CD4-positive, alpha-beta T cell treated with Interleukin-10 for 1 hour (primary cell): ENCODE measurements at places on chromosomes 16 and 17.

GRCh38 chr16:55701442-55702319 lies 45.9 kb downstream of the SLC6A2 start:
- DNase-seq, result peak; percentile 30

DNA sequence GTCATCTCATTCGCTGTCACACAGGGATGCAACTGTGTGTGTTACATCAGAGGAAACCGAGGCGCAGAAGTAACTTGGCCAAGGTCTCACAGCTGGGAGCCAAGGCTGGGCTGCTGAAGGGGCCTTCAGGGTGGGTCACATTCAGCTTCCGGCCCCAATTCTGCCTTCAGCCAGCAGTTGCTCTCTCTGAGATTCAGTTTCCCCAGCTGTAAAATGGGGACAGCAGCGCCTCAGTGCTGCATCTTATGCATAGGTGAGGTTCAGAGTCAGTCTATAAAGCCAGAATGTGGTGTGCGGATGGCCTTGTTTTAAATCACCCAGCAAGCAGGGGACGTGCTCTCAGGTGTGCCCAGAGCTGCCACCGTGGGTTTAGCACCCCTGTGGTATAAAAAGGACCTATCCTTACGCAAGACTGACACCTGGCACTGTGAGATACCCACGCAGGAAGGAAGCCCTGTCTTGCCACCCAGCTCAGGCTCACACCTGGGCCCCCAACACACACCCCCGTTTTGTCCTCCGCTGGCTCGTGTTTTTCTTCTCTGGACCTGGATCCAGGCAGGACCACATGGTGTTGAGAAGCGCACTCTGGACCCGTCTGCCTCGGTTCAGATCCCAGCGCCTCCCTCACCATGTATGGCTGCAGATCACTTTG lies 94.6 kb upstream of the GSE1 start:
- DNase-seq, result peak; percentile 6

DNA sequence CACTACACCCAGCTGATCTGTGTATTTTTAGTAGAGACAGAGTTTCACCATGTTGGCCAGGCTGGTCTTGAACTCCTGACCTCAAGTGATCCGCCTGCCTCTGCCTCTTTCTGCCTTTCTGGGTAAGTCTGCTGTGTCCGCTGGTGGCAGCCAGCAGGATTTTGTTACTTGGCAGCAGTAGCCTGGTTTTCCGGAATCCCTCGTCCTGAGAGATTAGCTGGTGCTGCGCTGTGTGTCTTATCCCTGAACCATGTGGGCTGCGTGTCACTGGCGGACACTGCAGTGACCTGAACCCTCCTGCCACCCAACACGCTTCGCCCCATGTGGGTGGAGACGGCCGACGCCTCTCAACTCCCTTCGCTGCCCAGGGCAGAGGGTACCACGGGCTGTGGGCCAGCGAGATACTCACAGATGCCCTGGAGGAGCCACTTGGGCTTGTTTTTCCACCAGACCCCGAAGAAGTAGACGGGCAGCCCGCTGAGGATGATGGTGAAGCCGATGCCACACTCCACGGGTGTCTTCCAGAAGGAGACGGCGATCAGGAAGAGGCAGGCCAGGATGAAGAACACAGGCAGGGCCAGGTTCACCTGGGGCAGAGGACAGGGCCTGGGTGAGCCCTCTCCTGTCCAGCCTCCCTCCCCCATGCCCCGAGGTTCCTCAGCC lies 35.2 kb downstream of the SLC7A5 start:
- no peak for DNase-seq

- DNase-seq, result no peak
These were observed 7.6 kb downstream of the PIK3R6 start for GRCh38 chr17:8859804-8860430.

- DNase-seq, result no peak
These were observed 58.7 kb downstream of the KLHDC4 start for GRCh38 chr16:87707097-87707496.

GRCh38 chr16:30778549-30779244 lies 8.3 kb downstream of the ZNF629 start:
- DNase-seq, result no peak

GRCh38 chr17:82201498-82201910 lies 11.1 kb downstream of the CCDC57 start:
- no peak for DNase-seq

DNA sequence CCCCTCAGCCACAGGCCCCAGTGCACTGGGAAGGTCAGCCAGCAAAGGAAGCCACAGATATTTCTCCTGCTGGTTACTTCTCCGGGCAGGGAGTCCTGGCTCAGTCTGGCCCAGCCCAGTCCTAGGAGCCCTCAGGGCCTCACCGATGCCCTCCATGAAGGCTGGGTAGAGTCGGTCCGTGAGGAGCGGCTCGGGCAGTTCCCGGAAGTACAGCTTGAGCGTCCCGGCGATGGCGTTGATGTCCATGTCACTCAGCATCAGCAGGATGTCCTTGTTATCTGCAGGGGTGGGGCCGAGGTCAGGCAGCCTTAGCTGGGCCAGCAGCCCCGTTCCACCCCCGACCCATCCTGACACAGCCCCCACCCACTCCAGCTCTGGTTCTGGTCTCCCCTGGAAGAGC lies 13.7 kb downstream of the TIMM22 start:
- no peak for DNase-seq

DNA sequence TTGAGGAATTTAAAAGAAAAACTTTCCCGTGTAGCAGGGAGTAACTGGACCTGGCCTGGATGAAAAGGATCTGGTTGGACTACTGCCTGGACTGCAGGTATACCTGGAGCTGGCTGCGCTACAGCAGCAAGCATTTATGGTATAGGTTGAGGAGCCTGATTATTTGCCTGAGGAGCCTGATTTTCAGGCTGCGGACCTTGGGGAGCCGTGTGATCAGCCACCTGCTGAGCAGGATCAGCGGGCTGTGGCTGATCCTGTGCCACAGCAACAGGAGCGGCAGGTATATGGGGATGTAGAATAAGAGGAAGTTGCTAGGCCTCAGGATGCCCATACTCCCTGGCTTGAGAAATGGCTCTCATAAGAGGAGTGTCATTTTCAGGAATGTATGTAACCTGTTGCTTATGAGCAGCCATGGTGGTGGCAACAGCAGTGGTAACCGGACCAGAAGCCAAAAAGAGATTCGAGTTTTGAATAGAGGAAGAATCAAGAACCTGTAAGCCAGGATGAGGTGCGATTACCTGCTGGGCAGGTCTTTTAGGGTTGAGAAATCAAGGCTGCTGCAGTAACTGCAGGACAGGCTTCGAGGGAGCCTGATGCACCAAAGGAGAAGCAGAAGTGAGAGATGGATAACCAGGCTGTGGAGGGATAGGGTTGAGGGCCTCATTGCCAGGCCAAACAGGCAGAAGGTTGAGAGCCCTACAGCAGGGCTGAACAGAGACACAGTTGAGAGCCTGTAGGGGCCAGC lies 60.9 kb upstream of the ARL4D start:
- no peak for DNase-seq

DNA sequence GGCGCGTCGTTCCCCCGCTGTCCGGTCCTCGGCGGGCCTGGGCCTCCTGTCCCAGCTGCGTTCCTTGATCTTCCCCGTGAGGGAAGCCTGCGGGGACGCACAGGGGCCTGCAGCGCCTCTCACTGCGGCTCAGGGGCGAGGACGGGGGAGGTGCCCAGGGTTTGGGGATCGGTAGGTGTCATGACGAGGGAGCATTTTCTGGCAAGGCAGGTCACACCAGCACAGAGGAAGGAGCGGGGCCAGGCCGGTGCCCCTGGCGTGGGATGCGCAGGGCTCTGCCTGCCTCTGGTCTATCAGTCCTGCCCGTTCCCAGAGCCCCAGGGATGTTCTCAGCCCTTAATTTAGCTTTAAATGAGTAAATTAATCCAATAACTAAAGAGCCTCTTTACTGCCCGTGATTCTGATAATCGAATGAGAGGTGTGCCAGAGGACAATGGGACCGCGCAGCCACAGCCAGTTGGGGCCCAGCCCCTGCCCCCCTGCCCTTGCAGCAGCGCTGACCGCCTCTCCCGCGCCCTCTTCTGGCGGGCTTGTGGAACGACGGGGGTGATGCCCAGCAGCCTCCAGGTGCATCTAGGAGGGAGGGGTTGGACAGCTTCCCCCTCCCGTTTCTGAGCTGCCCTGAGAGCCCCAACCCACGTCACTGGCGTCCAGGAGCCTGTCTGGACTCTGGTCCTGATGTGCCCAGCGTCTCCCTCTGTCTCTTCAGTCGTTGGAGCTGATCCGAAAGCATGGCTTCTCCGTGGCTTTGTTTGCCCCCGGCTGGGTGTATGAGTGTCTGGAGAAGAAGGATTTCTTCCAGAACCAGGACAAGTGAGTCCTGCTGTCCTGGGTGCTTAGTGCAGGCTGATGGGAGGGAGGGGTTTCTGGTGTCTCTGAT lies 7.9 kb downstream of the ENGASE start:
- peak; percentile 58 for DNase-seq

DNA sequence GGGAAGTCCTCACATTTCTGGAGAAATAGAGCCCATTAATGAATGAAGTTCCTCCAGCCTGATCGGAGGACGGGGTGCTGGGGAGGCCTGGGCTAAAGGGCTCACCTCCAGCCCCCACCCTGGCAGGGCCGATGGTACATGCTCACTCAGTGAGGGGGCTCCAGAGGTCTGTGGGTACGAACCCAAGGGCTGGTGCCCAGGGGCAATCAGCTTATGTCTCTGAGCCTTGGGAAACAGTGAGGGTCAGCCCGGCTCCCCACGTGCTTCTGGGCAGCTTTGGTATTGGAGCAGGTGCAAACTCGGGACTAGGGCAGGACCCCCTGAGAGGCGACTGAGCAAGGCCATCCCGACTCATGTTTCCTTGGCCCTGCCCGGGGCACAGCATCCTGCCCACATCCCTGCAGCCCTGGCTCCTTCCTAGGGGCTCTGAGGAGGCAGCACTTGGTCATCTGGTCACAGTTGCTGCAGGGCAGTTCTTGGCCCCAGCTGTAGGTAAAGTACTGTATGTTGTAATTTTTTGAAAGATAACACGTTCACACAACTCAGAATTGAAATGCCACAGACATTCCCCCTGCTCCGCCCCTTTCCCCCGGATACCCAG lies 969 bp upstream of the CETP start:
- no peak for DNase-seq

GRCh38 chr16:57473176-57473840 lies 10.8 kb downstream of the POLR2C start:
- no peak for DNase-seq

DNA sequence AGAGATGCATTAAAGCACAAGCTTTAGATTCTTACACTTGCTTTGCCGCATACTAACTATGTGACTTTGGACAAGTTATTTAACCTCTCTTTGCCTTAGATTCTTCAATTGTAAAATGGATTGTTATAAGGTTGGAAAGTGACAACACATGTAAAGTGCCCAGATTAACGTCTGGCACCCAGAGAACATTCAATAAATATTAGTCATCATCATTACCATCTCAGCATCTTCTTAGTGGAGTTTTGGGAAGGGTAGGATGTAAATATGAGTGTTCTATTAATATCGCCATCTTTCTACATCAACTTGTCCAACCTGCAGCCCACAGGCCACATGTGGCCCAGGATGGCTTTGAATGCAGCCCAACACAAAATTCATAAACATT lies 27.4 kb upstream of the FAM20A start:
- DNase-seq, result no peak

GRCh38 chr16:2056681-2057407 lies 9.1 kb downstream of the TSC2 start:
- DNase-seq, result no peak

GRCh38 chr16:25052151-25052511 lies 37.0 kb upstream of the ARHGAP17 start:
- no peak for DNase-seq

GRCh38 chr17:72710202-72710601 lies 382.3 kb downstream of the SLC39A11 start:
- no peak for DNase-seq

- no peak for DNase-seq
These were observed 28.9 kb upstream of the CFAP20 start for GRCh38 chr16:58157951-58158540.

GRCh38 chr16:11431915-11432465 lies 86.7 kb downstream of the RMI2 start:
- DNase-seq, result no peak

GRCh38 chr16:23729503-23730424 lies 16.7 kb upstream of the ERN2 start:
- no peak for DNase-seq

GRCh38 chr16:84892097-84892496 lies 72.3 kb downstream of the CRISPLD2 start:
- DNase-seq, result no peak

DNA sequence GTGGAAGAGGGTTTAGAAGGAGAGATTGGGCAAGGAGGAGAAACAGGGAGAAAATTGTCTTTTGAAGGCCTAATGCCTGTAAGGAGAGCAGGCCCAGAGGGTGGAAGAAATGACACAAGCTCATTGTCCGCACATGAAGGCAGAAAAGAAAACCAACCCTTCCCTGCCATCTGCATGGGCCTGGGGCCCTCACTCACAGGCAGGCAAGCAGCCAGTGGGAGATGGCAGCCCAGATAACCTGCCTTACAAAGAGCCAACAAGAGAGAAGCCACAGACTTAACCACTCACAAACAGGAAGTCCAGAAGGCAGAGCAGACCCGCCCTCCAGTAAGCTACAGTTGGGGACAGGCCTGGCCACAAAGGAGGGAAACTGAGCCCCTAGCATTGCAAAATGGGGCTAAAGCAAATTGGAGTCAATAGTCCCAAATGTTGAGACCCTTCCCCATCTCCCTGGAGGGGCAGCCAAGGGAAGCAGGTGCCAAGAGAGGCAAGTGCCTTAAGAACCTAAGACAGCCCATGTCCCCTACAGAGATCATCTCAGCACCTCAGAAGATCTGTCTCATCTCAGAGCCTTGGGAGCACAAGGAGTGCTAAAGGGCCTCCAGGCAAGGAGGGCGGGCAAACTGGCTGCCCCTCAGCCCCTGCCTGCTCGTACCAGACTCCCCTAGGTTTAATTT lies 7.3 kb upstream of the TSPOAP1 start:
- DNase-seq, result peak; percentile 84

DNA sequence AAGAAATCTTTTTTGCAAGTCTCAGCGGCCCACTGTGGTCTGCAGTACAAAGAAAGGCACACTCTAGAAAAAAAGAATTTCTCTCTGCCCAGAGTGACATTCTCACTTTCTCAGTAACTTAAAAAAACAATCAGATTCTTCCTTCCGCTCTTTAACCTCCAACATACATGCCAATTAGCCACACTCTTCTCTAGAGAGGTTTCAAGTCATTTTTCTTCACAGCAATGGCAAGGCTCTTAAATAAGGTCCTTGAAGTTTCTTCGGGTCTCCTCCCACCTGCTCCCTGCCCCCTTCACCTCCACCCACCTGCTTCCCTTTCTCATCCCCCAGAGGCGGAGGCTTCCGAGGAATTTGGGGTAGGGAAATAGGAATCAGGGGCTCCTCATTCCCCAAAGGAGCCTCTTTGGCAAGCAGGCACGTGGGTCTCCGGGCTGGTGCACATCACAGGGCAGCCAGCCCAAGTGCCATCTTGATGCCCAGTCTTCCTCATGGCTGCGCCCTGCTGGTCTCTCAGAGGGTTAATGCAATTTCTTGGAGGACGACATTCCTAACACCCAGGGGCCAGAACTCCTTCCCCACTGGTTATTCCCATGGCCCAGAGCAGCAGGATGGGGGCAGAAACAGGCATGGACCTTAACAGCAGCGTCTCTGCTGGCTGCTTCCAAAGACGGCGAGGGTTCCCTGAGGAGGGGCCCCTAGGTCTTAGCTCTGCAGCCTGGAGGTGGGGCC lies 855 bp upstream of the MEOX1 start:
- DNase-seq, result peak; percentile 13

- DNase-seq, result peak; percentile 82
These were observed 5.5 kb upstream of the SLC25A35 start for GRCh38 chr17:8300627-8301242.
